Trophoblast cell (in vitro differentiated cells and primary cell): ENCODE measurements at places on chromosomes 3 and 15.
A peak's percentile ranks its signal among the peaks of the same experiment; 100 is the strongest.

GRCh38 chr3:154324919-154325318 lies 632 bp upstream of the DHX36 start:
- DNase-seq, result no peak

DNA sequence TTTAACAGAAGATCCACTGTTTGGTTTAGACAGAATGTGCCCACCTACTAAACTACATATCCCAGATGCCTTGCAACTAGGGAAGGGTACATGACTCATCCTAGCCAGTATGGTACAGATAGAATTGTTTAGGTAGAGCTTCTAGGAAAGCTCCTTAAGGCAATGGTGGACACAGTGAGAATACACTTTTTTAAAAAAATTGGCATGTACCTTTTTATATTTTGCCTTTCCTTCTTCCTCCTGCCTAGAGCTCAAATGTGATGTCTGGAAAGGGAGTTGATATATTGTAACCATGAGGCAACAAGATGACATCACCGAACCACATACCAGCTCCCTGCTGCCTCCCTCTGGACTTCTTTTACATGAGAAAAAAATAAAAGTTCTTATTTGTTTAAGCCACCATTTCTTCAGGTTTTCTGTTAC lies 14.4 kb upstream of the C3orf80 start:
- DNase-seq, result peak; percentile 8

- DNase-seq, result no peak
Measured at GRCh38 chr3:115658032-115658336, 34.7 kb downstream of the GAP43 start.

DNA sequence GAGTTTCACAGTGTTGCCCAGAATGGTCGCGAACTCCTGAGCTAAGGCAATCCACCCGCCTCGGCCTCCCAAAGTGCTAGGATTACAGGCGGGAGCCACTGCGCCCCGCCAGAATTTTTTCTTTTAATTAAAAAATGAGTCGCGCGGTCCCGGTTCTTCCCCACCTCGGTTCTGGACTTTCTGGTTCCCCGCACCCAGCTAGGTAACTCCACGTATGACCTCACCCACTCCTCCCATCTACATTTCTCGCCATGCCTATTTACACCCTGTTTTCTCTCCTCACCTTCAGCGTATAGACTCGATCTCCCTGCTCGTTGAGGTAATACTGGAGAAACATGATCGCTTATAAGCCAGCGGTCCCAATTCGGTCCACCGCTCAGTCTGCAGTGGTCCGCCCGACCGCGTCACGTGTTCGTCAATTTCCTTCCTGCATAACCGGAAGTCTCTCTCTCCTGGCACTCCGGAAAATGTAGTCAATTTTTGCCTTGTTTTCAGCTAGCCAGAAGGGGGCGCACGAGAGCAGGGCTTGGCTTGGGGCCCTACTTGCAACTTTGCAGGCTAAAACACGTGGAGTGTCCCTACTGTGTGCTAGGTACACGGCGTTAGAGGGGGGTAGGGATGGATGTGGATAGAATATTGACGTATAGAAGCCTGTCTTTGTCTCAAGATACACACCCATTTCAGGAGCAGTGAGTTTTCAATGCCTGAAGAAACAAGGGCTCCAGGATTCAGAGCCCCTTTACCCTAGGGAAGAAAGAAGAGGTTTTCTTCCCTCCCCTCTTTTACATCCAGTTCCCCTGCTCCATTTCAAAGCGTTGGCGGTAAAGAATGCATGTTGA lies at the start of the genes NOP10 and NUTM1:
Gene NOP10, minus strand, starts transcription at position 400 of the 839 bp plus-strand sequence. Its CDS starts 63 bp downstream, at position 337.
Gene NUTM1, plus strand, starts transcription at position 579 of the 839 bp plus-strand sequence. CDS start 382 bp downstream, outside the sequence.
- peak; percentile 91 for DNase-seq

DNA sequence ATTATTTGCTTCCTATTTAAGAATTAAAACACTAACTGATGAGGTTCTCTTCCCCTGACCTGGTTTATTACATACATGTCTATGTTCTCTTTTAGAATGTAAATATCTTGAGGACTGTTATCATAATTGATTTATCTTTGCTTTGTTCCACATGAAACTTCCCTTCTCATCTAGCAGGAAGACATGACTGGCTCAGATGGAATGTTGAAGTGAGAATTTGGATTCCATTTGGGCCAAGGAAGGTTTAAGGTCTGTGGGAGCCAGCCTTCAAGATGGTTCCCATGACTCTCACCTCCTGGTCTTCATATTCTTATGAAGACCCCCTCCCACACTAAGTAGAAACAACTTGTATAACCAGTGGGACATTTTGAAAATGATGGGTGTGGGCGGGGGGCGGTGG lies 222.2 kb upstream of the GADL1 start:
- no peak for DNase-seq

- peak; percentile 78 for DNase-seq
Measured at GRCh38 chr3:193794002-193794881, 201.2 kb downstream of the OPA1 start.

- DNase-seq, result no peak
Measured at GRCh38 chr3:49654955-49655556, 19.1 kb upstream of the APEH start.

- peak; percentile 59 for DNase-seq
Measured at GRCh38 chr3:76040946-76041345, 255.6 kb upstream of the ZNF717 start.

- no peak for DNase-seq
Measured at GRCh38 chr15:74335396-74335795, 32.0 kb downstream of the CYP11A1 start.
